GF-D8 (cell line): ENCODE measurements at places on chromosomes 1 and 21.
A peak's percentile ranks its signal among the peaks of the same experiment; 100 is the strongest.

DNA sequence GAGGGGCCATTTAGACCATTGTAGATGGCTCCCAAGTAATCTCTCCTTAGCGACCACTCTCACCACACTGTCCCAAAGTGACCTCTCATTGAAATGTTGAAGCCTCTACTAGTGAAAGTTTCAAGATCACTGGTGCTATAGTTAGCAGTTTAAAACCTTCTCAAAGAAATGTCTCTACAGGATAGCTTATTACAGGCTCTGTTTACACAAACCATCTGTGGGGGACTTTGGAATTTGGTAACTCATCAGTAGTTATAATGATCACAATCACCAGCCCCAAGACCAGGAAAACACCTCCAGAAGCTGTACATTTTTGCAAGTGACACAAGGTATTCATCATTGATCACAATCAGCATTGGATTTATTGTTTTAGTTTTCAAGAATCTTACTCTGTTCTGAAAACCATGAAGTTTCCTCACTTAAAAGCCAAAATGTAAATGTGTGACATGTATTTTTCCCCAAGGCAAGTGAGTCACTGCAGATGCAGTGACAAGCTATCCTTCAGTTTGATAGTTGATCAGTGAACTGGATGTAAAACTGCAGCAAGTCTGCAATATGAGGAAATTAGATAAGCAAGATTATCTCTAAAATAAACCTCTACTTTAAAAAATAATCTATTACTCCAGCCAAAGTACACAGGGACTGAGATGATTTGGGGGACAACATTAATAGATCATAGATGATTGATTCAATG, 41.9 kb downstream of the C21orf91 start:
- DNase-seq: no peak

DNA sequence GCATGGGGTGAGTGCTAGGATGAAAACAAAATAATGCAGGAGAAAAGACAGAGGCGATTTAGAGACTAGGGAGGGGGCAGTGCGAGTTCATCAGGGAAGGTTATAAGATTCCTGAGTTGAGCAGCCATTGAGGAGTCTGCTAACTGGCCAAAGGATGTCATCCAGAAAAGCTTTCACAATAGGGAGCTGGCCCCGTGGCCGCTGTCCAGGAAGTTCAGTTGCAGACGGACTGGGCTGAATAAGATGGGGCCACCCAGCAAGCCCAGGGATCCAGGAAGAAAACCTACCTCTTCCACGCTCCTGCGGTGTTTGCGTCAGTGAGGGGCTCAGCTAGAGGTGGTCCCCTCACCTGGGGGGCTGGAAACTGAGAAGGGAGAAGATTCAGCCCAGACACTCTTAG, 4.0 kb upstream of the PKP1 start:
- no peak for DNase-seq

DNA sequence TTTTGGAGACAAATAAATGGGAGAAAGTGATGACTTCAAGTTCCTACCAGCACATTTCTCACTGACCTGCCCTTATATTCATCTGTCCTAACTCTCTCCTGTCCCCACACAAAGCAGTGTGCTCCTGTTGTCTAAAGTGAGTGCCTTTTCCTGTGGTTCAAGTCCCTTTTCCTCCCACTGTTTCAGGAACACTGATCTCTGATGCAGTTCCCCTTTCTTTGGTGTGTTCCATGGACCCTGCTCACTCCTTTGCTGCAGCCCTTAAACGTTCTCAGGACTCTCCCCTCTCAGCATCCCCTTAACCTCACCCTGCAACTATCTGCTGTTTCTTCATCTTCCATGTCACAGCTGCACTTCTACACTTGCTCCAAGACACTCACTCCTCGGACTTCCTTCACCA, 195.8 kb upstream of the ETV3 start:
- no peak for DNase-seq

DNA sequence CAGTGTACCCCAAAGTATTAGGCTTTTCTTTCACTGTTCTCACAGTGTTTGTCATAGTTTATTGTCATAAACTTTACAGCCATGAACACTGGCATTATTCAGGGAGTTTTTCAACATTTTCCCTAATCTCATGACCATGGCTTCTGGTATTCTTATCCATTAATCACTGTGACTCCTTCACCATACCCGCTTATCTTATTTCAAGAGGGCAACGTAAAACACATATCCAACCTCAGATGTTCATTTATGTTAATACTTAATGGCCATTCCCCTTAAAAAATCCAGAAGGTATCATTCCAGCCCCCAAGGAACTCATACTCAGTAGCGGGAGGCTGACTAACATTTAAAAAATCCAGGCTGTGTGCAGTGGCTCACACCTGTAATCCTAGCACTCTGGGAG, 78.5 kb upstream of the RGS4 start:
- DNase-seq: no peak

GRCh38 chr1:28291711-28292110, 32.4 kb downstream of the SESN2 start:
- no peak for DNase-seq

- DNase-seq: peak; percentile 84
These were observed 62.7 kb downstream of the CD34 start for GRCh38 chr1:207848234-207848633.

DNA sequence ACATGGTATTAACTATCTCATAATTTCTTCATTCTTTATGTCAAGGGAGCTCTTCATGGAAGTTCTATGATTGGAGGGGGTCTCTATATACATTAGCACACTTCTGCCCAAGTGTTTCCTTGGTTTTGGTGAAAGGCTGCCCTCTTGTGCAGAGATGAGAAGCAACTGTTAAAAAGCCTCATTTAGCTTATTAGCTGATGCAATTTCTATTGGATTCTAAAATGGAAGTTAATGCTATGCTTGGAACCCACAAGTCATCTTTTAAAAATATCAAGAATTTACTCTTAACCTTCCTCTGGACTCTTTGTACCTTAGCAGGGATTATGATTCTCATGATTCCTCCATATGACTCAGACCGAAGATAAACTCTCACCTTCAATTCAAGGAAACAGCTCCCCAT, 328.9 kb downstream of the PTBP2 start:
- no peak for DNase-seq

GRCh38 chr1:16981269-16981849, 939 bp upstream of the MFAP2 start:
- DNase-seq: no peak

DNA sequence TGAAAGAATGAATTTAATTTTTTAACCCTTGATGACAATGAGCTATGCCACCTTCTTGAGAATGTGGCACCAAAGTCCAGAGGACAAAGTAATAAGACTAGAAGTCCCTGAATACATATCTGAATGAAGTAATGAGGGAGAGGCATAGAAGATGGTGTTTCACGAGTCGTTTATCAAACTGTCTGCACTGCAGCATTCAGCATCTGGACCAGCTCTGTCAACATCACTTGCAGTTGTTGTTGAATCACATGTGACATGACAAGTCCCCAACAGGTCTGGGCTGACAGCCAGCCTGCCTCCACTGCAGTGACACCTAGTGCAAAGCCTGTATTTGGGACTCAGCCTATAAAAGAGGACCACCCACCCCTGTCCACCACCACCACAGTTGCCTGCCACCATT, 17.3 kb upstream of the GALNT2 start:
- DNase-seq: no peak

DNA sequence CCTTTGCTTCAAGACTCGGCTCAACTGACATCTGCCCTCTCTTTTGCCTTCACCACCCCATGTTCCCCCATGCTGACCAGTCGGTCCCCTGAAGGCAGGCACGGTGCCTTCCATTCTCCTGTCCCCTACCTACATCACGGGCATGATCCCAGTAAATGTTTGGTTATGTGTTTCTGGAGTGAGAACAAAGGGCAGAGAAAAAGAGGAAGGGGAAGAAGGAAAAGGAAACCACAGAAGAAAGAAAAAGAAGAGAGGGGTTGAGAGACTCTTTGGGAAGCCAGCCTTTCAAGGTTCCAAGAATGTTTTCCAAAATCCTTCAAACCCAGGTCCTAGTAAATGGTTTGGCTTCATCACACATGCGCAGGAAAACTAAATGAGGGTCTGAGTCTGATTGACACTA, 84.9 kb downstream of the CDC7 start:
- DNase-seq: no peak

- DNase-seq: no peak
These were observed 30.2 kb downstream of the AK4 start for GRCh38 chr1:65178235-65178634.

DNA sequence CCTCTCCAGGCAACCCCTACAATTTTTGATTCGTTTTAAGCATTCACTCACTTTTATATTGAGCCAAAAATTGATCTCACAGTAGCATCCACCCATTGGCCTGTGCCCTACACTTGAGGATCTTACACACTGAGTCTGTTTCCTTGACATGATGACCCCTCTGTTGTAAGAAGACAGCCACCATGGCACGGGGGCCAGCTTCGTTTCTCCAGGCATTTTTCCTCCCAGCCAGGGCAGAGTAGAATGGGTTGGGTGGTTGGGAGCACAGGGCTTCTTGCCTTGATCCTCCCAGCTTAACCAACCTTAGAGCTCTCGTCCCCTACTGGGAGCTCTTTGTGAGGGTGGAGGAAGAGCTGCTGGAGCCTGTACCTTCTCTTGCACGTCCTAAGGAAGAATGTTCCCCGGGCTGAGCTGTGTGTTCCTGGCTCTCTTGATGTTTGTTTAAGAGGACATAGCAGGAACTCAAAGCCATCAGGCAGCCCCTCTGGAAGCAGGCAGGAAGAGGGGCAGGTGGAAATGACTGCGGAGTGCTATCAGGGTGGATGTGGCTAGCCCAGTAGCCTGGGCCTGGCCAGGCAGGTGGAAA, 213.2 kb upstream of the TMEM51 start:
- DNase-seq: no peak

DNA sequence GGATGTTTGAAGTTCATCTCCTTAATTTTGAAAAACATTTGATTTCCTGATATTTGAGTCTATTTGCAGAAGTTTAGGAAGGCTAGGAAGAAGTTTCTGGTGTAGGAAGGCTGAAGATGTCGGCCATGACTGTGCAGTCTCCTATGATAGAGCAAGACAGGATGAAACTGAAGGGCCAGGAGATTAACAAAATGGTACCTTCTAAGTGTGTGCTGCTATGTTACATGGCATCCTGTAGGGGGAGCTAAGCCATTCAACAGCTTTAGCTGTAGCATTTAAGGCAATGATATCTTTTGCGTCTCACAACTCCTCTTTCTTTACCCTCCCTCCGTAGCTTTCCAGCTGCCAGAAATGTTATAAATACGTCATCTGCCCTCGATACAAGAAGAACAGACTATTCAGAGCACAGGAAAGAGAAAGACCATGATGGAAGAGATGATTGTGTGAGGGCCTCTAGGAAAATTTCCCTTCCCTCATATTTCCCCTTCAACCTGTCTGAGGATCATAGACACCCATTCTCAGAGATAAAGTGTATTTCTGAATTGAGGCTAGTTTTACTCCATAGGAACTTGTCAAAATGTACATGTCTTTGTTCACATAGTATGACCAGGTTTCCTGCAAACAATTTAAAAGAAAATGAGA, 61.1 kb downstream of the XCL1 start:
- DNase-seq: no peak

DNA sequence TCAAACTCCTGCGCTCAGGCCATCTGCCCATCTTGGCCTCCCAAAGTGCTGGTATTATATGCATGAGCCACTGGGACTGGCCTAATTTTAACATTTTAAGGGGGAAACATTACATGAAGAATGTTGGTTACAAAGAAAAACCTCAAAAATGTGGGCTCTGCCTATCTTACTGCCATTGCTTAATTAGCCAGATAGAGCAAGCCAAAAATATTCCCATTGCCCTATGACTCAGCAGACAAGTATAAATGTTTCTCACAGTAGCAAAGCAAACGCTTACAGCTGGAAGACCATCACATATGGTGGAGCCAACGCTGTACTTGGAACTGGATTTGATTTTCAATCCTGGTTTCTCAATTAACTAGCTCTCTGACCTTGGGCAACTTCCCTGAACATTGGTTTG, 502.0 kb downstream of the SMYD3 start:
- DNase-seq: no peak

DNA sequence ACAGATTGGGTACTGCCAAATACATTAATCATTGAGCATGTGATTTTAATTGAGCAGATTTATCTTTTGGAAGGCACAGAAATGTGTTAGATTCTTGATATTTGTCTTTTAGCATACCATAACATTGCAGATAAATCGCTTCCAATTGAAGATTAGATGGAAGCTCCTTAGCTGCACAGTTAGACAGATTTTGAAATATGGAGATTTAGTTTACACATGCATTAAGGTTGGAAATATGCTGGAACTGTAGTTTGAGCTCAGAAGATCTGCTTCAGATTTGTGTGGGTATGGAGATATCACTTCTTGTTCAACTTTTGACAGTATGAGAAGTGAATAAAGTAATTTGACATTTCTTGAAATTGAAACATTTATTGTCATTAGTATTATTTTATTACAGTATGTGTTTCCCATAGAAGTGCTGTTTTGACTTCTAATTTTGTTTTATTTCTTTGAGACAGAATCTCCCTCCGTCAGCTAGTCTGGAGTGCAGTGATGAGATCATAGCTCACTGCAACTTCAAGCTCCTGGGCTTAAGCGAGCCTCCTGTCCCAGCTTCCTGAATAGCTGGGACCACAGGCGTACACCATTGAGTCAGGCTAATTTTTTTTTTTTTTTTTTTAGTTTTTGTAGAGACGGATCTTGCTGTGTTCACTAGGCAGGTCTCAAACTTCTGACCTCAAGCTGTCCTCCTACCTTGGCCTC, 29.1 kb downstream of the THRAP3 start:
- DNase-seq: no peak

- no peak for DNase-seq
These were observed 1.3 kb downstream of the SMG5 start for GRCh38 chr1:156281281-156281680.

GRCh38 chr1:171985639-171986038, 144.3 kb downstream of the DNM3 start:
- no peak for DNase-seq

DNA sequence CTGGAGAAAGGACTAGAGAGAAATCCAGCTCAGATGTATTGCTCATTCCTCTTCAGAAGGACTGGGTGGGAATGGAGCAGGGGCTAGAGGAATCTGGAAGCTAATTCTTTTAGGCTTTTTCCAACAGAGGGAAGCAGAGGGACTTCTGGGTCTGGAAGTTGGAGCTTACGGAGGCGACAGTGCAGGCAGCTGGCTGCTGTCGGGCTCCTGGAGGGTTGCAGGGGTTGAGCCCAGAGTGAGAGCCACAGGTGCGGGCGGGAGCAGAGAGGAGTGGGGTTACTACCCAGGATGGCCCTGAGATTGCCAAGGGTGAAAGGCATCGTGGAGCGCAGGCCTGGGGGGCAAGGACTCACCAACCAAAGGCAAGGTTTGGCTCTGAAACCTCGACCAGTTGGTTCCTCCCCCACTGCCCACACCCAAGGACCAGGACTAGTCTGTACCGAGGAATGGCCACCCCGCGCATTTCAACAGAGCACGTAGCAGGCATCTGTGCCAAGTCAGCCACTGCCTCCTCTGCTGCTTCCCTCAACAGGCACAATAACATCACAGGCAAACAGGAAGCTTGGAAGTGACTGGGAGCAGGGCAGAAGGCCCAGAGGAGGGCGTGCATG, 22.7 kb upstream of the EDN2 start:
- no peak for DNase-seq

DNA sequence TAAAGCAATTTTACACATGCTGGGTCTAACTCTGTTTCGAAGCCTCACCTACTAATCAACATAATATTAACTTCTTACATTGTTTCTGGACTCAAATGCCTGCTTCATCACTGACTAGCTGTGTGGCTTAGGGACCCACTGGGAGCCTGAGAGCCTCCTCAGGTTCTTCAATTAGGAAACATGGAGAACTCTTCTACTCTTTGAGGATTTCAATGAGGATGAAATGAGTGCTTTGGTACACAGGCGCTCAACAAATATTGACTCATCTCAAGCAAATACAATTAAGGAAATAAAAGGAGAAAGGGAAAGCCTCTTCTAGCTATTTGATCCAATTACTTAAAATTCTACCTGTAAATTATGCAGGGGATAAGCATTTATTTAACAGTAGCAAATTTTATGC, 84.4 kb upstream of the JAK1 start:
- no peak for DNase-seq
